ENCODE measurements at places on chromosomes 12 and 14. TPM values are rescaled to one million over a fixed set of nuclear protein-coding genes. Genes with fewer than 3 reads are reported as not detected.

DNA sequence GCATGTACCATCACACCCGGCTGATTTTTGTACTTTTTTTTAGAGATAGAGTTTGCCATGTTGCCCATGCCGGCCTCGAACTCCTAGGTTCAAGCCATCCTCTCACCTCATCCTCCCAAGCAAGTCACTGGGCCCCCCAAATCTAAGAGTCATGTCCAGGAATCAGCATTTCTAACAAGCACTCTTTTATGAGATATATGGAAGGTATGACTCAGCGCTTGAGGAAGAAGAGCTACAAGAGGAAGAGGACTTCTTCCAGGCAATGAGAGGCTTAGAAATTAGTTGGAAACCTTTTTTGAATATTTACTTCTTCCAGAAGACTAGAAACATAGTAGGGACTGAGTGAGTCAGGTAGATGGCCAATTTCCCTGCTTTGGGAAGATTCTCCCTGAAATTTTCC lies 114.5 kb downstream of the HMGA2 start:
- H3K4me3 ChIP-seq = no peak overlapping the region
- no peak for DNase-seq
- H3K27ac ChIP-seq = no peak overlapping the region
- H3K4me1 ChIP-seq = no peaks in the 10 kb centered on the region

DNA sequence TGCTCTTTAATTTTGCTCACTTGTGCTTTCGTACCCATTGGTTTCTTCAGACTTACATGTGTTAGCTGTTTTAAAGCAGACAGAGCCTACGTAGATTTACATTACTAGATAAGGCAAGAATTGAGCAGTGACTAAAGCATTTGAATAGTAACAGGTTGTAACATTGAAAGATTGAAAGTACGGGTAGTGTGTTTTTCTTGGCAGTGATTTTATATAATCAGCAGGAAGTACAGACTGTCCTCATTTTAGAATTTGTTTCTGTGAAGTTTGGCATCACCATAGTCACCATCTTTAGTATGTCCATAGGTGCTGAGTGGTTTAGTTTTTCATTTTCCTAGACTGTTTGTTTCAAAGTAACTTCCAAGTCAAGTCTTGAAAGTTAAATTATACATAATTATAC lies 14.0 kb downstream of the RTRAF start:
- peaks cover 4% of the 10 kb centered on the region for H3K4me1 ChIP-seq
- no peak for DNase-seq
- no peaks in the 10 kb centered on the region for H3K27me3 ChIP-seq
- H3K4me3 ChIP-seq = no peak overlapping the region
- peaks cover 14% of the 10 kb centered on the region for H3K36me3 ChIP-seq

- H3K27ac ChIP-seq = no peak overlapping the region
- no peaks in the 10 kb centered on the region for H3K4me1 ChIP-seq
- no peaks in the 10 kb centered on the region for H3K27me3 ChIP-seq
These were observed 38.3 kb downstream of the C12orf42 start for GRCh38 chr12:103457471-103457870.

Gene ACRBP
- 0.69 TPM for total RNA-seq

Measured in spinal cord (tissue), 10 donors.